ENCODE measurements at places on chromosomes 1 and 21.

DNA sequence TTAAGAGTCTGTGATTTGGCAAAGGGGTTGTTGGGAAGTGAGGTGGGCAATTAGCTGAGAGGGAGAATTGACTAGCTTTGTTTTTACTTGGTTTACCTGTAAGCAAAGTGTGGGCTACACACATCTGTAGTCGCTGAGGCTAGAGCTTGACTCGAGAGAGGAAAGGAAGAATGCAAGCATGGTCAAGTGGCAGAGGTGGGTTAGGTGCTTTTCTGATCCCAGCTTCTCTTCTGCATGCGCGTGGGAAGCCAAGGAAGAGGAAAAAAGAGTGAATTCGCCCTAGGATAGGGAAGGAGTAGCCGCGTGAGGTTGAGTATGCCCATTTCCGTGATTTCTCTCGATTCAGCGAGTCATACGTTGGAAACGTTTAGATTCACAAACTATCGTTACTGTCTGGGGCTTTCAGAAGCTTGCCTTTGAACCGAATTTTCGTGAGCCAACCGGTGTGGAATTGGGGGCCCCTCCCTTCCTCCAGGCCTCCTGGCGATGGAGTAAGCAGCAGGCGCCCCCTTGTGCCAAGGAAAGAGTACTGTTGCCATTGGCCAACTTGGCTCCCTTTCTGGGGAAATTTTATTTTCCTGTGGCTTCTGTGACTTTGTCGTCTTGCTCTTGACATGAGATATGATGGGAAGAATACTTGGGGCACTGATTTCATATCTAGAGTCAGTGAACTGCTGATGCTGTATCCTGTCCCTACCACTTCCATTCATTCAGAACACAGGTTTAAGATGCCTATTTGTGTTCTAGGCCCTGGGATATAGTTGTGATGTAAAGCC is 1.3 kb downstream of the PIGV start:
- peak; percentile 84 for DNase-seq

DNA sequence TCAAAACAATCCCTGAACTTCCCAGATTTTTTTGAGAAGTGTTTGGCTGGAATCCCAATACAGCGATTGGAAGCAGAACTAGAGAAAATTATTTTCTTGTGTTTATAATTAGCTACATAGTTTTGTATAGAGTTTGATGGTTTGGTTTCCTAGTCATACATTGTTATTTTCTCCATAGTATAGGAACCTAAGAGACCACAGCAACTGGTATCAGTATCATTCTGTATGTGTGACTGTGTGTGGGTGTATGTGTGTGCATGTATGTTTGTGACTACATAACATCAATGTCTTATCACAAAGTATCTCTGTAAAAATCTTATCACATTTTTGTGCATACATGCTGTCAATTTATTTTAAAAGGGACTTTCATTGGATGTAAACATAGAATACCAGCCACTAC is 780.5 kb downstream of the MRPL39 start:
- DNase-seq: no peak

DNA sequence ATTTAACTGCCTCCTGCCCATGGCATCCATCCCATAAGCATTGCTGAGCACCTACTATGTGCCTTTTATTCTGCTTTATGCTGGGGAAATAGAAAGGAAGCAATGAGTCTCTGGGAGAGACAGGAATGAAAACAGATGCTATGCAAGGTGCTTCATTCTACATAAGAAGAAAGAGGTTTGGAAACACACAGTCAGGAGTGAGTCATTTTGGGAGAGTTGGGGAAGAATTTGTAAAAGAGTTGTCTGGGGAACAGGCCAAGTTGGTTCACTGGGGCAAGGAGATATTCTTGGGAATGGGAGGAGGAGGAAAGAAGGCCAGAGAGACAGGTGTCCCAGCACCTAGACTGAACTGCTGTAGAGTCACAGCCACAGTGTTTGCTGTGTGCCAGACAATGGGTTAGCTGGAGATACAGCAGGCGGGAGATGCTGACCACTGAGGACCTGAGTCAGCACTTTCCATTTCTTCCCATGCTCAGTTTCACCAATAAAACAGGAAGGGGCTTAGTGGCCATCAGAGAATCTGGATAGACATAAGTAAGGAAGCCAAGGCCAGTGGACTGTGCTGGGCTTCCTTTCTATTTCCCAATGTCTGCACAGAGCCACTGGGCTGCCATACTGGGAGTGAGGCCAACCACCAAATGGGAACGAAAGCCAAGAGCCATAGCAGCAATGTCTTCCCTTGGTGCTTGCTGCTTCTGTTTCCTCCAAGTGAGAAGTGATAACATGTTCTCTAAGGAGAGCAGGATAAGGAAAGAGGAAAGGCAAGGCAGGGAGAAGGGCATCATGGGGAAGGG is 187.7 kb upstream of the USP24 start:
- DNase-seq: no peak

DNA sequence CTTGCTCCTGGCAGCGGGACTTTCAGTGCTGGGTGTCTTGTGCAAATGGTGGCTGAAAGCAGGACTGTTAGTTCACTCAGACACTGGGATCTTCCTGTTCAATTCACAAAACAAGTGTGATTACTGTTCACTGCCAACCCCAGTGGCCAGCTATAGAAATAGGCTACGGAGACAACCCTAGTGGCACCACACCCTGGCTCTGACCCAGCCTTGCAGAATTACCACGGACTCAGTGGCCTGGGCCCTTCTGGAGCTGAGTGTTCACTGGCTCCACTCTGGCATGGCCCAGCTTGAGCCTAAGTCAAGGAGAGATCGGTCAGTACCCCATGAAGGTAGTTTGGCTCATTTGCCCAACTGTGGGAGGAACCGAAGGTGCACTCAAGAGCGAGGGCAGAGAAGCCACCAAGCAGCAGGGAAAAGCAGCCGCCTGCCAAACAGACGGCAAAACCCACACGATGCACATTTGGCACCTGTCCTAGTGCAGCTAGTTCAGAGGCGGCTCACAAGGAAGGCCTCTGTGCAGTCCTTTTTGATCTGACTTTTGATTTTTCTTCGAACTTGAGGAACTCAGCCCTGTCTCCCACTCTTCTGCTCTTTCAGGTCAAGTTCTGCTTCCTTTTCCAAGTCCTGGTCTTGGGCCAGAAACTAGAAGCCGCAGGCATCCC is 5.9 kb downstream of the KIAA2013 start:
- no peak for DNase-seq

DNA sequence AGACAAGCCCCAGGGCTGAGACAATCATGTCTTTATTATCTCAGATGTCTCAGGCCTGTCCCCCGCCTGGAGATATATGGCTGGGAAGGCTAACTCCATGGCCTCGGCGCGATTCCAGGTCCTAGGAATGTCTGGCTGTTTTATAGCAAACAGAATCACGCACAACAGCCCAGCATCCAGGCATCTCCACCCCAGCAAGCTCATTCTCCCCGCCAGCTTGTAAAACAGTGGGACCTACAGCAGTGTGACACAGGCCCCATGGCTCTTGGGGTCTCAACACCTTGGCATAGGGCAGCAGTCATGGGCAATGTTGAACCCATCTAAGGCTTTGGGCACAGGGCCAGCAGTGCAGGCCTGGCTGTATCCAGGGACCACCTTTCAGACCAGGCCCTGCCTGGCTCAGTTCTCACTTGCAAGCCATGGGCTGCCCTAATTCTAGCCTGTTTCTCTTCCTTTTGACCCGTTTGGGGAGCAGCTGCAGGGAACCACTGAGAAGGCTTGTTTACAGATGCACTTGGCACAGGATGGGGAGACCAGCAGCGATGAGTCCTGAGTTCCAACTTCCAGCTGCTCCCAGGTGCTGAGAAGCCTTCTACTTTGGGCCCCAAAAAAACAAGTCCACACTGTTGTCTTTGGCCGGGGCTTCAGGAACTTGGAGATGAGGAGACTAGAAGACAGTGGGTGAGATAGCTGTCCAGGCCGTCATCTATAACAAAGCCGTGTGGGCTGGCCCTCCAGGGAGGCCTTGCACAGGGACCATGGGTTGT is 34.4 kb downstream of the WNT4 start:
- DNase-seq: no peak

DNA sequence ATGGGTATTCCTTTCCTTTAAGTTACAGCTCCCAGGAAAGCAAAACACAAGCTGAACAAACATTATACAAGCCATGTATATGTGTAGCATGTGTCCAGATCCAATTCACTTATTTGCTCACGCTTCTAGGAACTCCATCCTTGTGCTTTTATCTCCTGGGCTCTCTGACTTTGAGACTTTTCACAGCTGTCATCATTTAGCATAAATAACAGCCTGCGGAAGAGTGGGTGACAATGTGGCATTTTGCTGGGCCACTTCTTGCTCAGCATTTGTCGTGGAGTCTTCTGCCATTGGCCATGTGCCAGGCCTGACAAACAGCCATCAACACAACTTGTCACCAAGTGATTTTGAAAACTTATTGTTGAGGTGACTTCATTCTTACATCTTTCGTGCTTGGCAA is 164.3 kb downstream of the KIF26B start:
- DNase-seq: no peak

DNA sequence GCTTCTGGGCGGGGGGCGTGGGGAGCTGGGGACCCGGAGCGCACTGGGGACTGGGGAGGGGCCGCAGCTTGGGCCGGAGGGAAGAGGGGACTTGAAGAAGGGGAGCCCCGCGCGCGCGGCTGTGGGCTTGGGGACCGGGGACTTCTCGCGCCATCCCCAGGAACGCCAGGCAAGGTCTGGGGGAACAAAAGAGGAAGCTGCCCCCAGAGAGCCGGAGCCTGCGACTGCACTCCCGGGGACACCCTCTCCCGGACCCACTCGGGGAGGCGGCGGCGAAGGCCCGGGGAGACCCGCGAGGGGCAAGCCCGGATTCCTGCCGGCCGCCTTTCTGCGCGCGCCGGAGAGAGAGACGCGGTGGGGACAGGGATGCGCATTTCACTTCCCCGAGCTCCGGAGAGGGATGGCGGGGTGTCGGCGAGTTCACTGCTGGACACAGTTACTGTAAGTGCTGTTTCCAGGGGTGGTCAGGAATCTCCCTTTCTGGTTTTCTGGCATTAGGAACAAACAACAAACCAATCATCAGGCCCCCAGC is 732 bp downstream of the ABCG1 start:
- DNase-seq: peak; percentile 57

- DNase-seq: no peak
Measured at GRCh38 chr1:9805006-9805508, 18.7 kb downstream of the CLSTN1 start.

GRCh38 chr21:44840771-44841170 is 22.9 kb upstream of the SUMO3 start:
- DNase-seq: no peak

DNA sequence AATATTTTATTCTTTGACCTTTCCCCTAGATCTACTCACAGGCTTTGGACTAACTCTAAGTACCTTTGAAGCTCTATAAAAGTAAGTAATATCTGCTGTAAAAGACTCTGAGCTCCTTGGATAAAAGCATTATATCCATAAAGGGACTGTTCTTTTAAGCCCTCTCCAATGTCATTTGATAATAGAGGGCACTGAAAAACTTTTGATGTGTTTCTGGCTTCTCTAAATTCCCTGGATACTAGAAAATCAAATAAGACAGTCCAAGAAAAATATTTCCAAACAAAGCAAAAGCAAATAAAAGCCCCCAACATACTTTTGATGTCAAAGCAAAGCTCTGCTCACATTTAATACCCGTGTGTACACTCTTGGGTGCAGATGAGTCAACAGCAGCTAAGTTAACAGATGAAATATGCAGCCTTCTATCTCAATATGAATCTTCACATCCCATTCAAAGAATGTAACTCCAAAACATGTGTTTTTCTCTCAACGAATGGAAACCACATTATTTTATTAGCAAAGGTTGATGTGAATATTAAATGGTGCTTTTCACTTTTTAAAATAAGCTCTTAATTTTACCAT is 230.3 kb downstream of the CENPF start:
- no peak for DNase-seq

DNA sequence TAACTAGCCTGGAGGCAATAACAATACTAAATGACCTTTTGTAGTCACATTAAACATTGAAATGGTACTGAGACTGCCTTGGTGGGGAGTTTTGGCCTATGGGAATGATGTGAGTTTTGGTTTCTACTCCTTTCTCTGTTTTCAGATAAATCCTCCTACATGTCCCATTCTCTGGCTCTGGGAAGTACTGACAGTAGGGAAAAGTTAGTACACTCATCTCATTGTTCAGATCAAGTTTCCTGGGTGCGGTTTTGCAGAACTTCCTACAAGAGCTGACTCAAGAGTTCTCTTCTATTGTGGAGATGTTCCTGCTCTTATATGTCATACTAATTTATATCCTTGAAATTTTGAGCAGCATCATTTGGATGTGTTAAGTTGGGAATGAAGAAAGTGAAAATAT is 74.2 kb upstream of the MACF1 start:
- DNase-seq: no peak

DNA sequence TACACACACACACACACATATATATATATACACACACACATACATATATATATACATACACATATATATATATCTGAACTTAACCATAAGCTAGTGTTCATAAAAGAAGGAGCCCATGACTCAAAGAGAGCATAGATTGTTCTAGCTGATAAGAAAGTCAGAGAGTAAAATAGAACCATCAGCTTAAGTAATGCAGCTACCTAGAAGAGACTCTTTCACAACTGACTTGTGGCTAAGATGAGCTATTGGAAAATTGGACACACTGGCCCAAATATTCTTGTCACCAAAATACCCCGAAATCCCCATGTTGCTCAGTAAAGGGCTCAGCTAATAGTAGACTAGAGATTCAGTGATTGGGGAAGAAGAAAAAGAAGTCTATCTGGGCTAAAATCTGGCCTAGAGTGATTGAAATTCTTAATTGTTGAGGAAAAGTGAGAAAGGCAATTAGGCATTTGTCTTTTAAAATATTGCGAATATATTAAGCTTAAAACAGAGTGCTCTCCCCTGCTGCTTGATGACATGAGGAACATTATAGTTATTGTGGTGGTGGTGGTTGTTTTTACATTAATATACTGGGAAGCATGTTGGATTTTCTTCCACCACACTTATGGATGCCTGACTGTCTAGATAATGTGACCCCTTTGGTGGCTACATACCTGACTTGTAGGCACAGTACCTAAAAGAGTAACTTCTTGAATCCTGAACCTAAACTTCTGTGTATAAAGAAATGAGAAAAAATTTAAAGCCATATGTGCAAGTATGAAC is 6.3 kb downstream of the SLAMF1 start:
- DNase-seq: no peak

- DNase-seq: no peak
Measured at GRCh38 chr1:167158111-167158812, 62.4 kb upstream of the POU2F1 start.

- DNase-seq: no peak
Measured at GRCh38 chr1:97331165-97331564, 589.7 kb downstream of the DPYD start.

DNA sequence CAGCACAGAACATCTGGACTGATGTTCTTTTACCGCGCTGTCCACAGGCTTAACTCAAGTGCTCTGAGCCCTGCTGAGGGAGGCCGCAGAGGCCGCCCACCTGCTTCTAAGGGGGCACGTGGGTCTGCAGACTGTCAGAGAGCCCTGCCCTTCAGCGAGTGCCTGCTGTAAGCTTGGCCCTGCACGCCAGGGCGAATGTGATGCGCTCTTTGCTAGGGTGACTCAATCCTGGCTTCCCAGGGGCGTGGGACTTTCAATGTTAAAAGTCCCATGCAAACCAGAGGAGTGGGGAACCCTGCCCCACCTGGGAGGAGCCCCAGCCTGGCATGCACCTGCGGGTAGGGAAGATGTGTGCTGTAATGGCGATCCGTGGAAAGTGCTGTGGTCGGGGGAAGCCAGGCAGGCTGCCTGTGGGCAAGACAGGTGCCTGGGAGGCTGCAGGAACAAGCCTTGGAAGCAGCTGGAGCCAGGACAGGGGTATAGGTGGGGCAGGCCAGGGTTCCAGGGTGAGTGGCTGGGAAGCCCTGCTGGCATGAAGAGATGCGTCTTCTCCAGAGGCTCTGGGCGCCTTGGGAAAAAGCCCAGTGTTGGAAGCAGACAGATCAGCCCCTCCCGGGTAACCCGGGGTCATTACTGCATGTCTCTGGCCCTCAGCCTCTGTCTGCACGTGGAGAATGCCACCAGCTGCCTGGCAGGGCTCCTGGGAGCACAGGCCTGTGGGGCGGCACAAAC is 594 bp upstream of the PANK4 start:
- DNase-seq: peak; percentile 81

Measured in GM13977 (cell line).